ENCODE measurements at places on chromosomes 16 and 17.
A peak's percentile ranks its signal among the peaks of the same experiment; 100 is the strongest.

DNA sequence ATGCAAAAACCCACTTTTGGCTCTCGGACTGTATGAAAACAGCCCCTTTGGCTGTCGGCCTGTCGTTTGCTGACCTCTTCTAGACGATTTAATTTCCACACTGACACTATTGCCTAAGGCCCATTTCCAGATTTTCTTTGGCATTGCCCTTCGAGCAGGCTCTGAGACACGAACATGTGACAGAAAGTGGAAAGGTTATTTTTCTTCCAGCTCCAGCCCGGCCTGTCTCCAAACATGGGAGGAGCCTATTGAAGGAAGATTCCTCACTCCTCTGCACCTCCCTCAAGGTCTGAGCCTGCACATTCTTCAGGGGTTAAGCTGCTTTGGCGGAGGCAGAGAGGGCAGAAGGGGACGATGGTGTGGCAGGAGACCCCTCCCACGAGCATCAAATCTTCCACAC is 85.9 kb upstream of the FOXF1 start:
- DNase-seq, result peak; percentile 49

GRCh38 chr17:77503916-77504651 is 363.3 kb downstream of the SEC14L1 start:
- DNase-seq, result peak; percentile 86

GRCh38 chr17:77681861-77682260 is 276.6 kb upstream of the TNRC6C start:
- DNase-seq, result no peak

GRCh38 chr17:80008848-80009247 is 26.8 kb downstream of the TBC1D16 start:
- DNase-seq, result no peak

DNA sequence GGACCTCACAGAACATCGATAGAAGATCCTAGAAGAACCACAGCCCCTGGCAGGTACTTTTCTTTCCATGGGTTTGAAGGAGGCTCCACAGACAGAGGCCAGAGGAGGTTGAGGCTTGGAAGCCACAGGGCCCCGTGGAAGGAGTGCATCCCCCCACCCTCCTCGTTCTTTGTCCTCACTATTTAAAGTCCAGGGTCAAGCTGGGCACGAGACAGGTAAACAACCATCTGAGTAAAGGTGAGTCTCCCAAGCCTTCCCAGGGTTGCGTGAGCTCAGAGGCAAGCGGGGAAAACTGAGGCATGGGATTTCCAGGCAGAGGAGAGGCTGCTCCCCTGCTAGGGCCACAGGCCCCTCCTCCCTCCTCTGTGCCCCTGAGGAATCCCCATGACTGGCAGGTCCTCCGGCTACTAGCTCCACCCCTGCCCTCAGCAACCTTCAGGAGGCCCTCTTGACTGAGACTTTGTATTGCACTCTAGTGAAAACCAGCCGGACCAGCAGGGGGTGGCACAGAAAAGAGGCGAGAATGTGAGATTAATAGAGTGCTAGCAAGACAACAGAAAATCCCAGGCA is 927 bp upstream of the SULT1A2 start:
- peak; percentile 77 for DNase-seq

- DNase-seq, result no peak
Measured at GRCh38 chr16:67862623-67863583, 9.9 kb upstream of the EDC4 start.

DNA sequence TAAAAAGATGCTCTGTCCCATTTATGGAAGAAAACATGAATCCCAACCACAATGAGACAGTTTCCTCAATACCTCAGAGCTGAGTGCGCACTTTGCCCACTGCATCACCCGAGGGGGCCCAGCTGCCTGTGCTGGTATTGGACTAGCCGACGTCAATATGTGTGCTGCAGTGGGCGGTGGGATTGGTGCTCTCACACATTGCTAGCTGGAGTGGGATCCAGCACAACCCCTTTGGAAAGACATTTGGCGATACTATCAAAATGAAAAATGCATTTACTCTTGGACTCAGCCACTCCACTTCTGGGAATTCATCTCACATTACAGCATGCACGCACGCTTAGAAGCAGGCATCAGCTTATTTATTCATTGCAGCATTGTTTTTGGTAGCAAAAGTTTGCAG is 289.2 kb upstream of the FOXF1 start:
- no peak for DNase-seq

DNA sequence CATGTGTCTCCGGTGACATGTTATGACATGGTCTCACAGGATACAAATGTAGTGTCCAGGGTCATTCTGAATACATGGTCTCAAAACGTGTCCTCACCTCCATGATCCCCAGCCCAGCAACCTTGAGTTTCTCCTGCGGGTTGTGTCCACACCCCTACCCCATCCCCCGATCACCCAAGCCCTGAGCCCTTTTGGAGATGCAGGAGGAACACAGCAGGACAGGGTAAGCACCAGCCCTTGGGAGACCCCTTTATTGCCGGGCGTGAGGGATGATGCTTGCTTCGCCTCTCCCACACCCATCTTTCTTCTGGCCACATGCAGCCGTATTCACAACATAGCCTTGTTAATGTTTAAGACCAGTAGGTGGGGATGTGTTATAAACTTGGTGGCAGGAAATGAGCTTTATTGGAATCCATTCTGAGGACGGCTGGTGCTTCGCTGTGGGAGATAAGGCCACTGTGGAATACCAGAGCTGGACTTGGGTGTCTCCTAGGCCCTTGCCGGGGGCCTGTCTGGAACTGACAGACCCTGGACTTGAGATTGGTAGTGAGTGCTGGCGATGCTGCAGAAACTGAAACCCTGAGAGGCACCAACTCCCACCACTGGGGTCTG is 5.5 kb downstream of the TMEM132E start:
- DNase-seq, result no peak

- DNase-seq, result peak; percentile 74
Measured at GRCh38 chr16:88315543-88316105, 67.1 kb upstream of the ZNF469 start.

DNA sequence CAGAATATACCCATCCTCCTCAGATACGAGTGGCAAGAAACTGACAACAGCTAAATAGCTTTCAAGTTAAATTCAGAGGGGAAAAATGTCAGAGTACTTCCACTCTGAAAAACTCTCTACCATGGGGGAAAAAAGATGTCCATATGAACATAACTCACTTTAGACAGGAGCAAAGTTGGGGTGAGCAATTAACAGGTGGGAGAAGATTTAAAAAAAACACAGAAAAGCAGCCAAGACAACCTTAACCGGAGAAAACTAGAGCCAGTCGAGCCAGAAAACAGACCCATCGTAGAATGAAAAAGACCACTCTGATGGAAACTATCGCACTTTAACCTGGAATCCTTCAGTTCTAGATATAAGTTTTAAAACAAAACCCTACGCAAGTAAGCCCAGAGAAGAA is 833 bp downstream of the TERF2 start:
- DNase-seq, result no peak

GRCh38 chr17:66655861-66656260 is 179.1 kb upstream of the CACNG5 start:
- no peak for DNase-seq

GRCh38 chr17:81132770-81133723 is 32.3 kb upstream of the PVALEF start:
- DNase-seq, result no peak

- no peak for DNase-seq
Measured at GRCh38 chr16:2973093-2973492, 3.9 kb downstream of the PAQR4 start.

GRCh38 chr17:11598274-11599221 is at the start of gene DNAH9:
DNAH9 (plus strand) TSS chr17:11598470; CDS start chr17:11598499, 29 bp downstream.
- DNase-seq, result peak; percentile 95

DNA sequence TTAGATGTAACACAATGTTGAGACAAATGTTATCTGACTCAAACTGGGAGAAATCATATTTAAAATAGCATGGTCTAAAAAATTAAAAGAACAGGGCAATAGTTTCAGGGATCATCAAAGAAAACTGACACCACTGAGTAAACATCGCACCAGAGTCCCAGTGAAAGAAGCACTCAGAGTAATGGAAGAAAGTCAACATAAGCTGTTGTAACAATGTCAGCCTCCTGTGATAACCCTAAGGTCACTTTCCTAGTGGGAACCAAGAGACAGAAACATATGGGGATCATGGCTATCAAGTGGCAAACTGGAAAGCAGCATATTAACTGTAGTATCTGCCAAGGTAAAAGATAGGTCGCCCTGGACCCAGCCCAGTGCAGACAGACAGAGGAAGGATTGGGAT is 160.8 kb downstream of the CA10 start:
- no peak for DNase-seq
